ENCODE measurements at places on chromosomes 3 and 15.

DNA sequence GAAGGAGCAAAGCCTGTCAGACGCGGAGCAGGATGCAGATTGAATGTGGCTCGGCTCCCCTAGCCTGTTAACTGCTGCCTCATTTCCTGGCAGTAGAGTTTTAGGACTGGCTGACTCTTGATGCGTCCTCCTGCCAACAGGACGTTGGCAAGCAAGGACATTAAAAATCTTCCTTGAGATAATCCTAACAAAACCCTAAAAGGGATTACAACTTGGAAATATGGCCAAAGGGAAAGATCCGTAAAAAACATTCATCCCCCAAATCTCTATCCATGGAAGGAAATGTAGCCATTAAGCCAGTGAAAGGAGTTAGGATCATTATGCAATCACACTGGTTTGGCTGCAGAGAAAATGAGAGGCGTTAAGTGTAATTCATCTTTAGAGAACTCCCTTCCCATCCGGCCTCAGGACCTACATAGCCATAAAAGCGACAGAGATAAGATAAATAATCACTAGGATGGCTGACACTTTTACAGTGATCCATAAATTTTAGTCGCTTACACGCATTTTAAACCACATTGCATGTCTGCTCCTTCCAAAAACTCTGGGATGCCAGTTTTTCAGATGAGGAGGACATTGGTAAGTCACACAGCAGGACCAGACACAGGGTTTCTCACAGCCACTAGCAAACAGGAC is 44.5 kb upstream of the C3orf80 start:
- DNase-seq = peak; percentile 27

DNA sequence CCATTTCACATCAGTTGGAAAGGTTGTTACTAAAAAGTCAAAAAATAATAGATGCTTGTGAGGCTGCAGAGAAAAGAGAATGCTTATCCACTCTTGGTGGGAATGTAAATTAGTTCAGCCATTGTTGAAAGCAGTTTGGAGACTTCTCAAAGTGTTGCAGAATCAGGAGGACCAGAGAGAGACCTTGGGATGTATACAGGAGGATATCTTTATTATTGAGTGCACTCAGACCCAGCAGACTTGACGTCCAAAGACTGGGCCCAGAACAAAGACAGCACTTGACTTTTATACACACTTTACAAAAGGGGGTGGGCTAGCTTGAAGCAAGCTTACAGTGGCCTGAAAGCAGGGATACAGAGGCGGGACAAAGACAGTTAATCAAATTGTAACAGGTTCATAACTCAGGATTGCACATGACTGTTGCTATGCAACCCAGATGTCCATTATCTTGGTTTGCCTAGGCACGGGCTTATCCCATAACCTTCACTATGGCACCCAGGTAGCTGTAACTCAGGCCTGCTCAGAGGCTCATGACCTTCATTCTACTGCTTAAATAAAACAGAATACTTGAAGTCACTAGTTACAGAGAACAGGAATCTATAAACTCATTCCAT is 127.7 kb downstream of the SPATA16 start:
- DNase-seq = no peak

GRCh38 chr15:68900027-68900426 is 30.3 kb upstream of the SPESP1 start:
- DNase-seq = no peak

DNA sequence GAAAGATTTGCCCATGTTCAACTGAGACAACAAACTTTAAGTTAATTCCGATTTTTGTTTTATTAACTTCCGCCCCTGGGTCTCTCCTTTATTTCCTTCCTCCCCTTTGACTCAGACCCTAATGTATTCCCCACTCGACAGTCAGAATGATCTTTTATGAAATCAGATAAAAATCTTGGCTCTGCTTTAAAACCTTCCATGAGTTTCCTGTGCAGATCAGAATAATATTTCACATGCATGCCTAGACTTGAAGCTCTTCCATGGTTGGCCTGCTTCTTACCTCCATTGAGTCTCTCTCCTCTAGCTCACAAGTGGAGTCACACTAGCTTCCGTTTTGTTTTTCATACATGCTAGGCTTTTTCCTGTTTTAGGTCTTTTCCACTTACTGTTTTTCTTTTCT is 116.8 kb upstream of the SPATA16 start:
- no peak for DNase-seq

- DNase-seq = peak; percentile 75
Measured at GRCh38 chr3:177358977-177359592, 161.8 kb upstream of the TBL1XR1 start.

DNA sequence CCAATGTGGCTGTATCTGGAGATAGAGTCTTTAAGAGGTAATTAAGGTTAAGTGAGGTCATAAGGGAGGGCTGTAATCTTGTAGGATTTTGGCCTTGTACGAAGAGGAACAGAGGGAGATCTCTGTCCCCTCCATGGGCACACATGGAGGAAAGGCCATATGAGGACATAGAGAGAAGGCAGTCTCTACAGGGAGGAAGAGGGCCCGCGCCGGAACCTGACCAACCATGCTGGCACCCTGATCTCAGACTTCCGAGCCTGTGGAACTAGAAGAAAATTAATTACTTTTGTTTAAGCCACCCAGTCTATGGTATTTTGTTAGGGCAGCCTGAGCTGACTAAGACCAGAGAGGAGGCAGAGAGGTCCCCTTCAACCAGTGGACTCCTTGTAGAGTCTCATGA is 17.7 kb upstream of the MRPS22 start:
- DNase-seq = peak; percentile 2

- no peak for DNase-seq
Measured at GRCh38 chr3:160695915-160696327, 19.0 kb downstream of the ARL14 start.

DNA sequence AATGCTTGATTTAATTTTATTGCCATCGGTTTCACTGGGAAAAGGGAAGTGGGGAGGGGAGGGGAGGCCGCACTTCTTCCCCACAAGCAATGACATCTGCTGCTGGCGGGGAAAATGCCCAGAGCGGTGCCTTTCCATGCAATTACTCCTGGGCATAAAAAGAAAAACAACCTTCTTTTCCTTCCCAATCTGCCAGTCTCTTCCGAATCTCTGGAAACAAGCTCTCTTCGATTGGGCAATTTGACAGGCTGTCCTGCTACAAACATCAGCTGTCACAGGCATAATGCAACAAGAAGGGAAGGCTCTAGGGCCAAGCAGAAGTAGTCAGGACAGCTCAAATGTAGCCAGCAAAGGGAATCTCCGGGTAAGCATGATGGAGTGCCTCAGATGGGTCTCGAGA is 93.4 kb upstream of the STRIT1 start:
- DNase-seq = no peak

DNA sequence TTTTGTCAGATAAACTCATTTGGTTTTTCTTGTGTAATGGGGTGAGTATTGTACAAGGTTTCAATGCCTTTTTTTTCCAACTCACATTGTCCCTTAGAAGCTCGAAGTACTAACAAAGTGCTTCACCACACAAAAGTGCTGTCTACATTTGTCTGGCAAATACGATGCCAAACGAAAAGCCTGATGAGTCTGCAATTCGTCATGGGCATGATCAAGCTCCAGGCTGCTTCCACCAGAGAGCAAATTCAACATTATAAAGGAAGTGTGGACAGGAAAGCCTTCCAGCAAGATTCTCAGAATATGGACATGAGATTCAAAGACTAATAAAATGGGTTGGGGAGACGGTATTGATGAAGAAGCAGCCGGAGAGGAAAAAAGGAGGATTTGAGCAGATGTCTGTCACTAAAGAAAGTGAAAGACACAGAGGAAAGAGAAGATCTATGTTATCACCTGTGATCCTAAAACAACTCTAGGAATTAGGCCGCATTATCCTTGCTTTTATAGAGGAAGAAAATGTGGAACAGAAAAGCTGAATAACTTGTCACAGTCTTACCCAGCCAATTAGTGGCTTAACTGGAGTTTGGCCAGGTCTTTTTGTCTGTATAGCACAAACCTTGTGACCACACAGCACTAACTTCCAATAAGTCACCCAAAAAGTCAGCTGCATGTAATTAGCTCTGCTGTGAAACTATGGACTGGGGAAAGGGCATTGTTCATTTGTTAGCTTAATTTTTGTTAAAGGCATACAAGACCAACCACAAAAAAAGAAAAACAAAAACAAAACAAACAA is 494.8 kb downstream of the FHIT start:
- no peak for DNase-seq

- peak; percentile 57 for DNase-seq
Measured at GRCh38 chr3:169663951-169664820, 674 bp upstream of the MECOM start.

GRCh38 chr3:133264920-133265319 is 134.9 kb upstream of the BFSP2 start:
- DNase-seq = no peak
